Fibroblast of lung (primary cell): ENCODE measurements at places on chromosomes 6 and 20. TPM values are rescaled to one million over a fixed set of nuclear protein-coding genes. Genes with fewer than 3 reads are reported as not detected.

Gene LAMA2
- total RNA-seq, result 57.8 and 67.5 TPM in 2 replicates

- no peak for DNase-seq
These were observed 47.7 kb downstream of the ADAT2 start for GRCh38 chr6:143402721-143403336.

DNA sequence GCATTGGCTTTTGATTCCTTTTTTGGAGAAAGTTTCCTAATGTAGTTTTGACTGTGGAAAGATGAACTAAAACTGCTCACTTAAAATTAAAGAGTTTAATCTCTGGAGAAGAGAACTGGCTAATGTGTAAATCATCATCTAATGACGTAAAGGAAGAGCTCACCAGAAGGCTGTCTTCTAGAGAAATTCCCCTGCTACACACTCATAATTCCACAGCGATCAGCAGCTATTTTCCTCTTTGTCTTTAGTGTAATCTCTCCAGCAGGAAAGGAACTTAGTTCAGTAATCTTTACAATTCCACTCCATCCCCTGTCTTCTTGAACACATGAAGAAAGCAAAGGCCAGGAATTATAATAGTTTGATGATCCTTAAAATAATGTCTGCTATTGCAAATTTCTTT is 15.8 kb downstream of the SPTLC3 start:
- DNase-seq, result no peak

Gene B3GAT2
- total RNA-seq, result not detected in 2 replicates

- DNase-seq, result peak; percentile 82
These were observed 51.1 kb downstream of the ARID1B start for GRCh38 chr6:156828280-156828703.

DNA sequence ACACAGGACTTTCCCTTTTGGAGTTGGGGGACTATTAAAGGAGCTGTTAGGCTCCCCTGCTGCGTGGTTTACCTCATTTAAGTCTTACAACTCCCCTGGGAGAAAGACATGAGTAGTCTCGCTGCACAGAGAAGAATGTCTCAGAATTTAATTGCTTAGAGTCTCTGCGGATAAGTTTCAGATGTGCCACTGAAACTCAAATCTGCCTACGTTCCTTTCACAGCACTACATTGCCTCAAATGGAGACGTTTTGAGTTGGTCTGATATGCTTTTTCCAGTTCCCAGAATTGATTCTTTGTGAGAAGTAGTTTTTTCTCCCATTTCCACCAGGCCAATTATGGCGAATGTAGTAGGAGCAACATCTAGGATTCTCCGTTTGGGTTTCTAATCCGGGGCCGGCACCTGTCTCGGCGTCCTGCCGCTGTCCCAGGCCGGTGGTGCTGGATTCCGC is 532 bp upstream of the SLC35F1 start:
- DNase-seq, result peak; percentile 22

Gene GGTLC1
- not detected in 2 replicates for total RNA-seq

- peak; percentile 37 for DNase-seq
These were observed 13.8 kb downstream of the UCKL1 start for GRCh38 chr20:63942250-63942951.

Gene LPA
- not detected in 2 replicates for total RNA-seq

DNA sequence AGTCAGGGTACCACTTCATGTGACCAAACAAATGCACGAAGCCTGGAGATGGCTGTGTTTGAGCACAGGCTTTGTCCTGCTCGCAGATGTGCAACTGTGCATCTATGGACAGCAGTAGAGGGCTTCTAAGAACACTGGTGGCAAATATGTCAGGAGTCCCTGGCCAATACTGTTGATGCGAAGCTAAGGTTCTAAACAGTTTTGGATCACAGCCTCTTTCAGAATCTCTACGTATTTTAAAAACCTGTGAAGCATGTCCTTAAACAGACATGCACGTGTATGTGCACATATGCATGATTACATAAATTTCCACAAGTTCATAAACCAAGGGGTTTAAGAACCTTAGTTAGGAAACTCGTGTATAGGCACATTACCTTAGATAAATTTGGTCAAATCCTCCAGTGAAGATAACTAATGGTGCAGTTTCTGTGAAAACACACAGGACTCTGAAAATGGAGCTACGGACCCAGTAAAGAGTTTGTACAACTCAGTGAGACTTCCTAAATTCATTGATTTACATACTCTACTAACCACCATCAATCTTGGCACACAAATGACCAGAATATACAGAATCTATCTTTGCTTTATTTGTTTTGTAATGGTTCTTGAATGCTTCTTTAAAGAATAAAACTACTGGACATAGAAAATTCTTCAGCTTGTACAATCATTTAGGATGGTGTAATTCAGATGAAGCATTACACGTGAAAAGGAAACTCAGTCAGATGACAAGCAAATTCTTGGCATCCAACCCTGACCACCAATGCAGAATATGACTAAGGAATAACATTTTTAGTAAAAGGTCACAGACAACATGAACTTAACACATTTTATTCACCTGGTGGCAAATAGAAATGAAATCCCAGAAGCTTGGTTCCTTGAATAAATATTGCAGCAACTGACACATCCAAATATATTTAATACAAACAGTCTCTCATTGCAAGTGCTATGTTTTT is 27.4 kb downstream of the KCNQ5 start:
- peak; percentile 87 for DNase-seq

DNA sequence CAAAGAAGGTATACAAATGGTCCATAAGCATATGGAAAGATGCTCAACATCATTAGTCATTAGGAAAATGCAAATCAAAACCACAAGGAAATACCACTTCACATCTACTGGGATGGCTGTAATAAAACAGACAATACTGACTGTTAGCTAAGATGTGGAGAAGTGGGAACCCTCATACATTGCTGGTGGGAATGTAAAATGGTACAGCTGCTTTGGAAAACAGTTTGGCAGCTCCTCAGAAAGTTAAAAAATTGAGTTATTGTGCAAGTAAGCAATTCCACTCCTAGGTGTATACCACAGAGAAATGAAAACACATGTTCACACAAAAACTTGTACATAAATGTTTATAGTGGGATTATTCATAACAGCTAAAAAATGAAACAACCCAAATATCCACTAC is 173.0 kb upstream of the JAG1 start:
- peak; percentile 17 for DNase-seq

- peak; percentile 22 for DNase-seq
These were observed 20.5 kb downstream of the EPB41L1 start for GRCh38 chr20:36175016-36175415.

DNA sequence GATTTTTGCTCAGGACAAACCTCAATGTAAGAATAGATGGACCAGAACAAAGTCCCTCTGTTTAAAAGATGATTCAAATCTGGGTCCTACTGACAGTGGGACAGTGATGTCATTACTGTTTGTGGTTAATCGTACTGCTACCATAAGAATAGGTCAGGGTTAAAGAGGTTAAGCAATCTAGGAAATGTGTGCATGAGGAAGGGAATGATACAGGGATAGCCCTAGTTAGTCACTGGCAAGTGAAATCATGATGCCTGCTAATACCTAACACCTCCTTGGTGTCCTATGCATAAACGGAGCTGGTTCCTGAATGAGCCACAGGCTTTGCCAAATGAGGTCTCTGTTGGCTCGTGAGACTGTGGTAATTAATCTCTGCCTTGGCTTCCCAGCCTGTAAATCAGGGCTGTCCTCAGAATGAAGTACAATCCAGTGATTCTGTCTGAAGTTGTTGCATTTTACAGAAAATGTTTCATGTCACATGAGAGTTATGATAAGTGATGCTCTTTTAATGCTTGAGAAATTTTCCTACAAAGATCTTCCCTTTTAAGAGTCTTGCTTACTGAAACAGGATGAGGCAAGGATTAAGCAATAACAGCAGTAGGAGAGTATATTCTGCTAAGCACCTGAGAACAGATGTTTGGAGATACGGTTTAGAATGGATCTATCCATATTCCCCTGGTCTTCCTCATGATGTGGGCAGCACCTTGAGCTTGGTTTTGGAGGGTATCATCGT is 3.8 kb downstream of the MEP1A start:
- DNase-seq, result no peak

- no peak for DNase-seq
These were observed 2.0 kb downstream of the BPIFB2 start for GRCh38 chr20:33009214-33010132.

- DNase-seq, result peak; percentile 74
These were observed 223.4 kb upstream of the TAB2 start for GRCh38 chr6:149094156-149094555.

DNA sequence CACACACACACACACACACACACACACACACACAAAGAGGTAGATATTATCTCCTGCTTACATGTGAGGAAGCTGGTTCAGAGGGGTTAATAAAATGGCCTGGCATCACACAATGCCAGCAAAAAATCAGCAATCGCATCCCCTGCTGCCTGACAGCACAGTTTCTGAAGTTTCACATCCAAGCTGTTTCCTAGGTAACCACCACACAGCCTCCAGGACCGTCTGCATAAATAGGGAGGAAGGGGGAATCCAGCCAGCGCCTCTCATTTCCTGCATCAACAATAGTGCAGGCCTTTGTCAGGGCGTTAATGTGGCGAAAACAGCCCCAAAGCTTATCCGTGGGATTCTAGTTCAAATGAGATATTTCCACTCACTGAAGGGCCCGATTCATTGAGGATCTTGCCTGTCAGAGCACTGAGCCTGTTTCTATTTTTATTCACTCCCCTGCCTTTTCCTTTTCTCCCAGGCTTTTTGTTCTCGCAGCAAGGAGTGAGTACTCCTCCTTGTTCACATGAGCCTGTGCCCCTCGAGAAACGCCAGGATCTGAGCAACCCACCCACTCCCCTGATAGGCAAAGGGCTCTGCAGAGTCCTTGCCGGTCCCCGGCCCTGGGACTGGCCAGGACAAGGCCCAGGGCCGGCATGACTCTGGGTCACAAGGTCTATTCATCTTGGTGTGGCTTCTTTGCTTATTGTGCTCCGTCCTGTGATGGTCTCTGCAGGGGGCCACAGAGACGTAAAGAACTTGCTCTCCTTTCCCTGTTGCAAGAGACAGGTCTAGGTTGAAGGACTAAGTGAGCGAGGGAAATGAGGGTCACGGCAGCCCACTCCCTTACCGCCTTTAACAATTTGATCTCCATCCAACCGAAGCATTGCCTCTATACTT is 32.7 kb downstream of the TUBB2B start:
- DNase-seq, result peak; percentile 9

Gene HRH3
- not detected in 2 replicates for total RNA-seq

DNA sequence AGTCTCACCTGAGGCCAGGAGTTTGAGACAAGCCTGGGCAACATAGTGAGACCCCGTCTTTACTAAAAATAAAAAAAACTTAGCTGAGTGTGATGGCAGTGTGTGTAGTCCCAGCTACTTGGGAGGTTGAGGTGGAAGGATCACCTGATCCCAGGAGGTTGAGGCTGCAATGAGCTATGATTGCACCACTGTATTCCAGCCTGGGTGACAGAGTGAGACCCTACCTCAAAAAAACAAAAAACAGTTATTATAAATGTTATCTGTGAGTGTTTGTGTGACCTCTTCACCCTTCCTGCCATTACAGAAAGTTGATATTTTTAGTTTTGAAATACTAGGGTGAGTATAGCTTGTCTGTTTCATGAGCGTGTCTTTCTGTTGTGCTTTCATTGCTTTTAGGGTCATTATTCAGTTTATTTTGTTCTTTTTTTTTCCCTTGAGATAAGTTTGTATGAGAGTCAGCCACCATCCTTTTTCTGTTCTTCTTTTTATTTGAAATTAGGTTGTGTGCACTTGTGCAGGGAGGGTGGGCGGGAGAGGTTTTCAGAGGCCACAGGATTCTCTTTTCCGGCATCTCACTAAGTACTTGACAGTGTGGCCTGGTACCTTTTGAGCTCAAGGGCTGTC is 26.2 kb downstream of the CDYL start:
- no peak for DNase-seq

Gene YTHDF1
- total RNA-seq, result 12.8 and 16.3 TPM in 2 replicates
